Brain microvascular endothelial cell (primary cell): ENCODE measurements at places on chromosomes 6 and 20.

DNA sequence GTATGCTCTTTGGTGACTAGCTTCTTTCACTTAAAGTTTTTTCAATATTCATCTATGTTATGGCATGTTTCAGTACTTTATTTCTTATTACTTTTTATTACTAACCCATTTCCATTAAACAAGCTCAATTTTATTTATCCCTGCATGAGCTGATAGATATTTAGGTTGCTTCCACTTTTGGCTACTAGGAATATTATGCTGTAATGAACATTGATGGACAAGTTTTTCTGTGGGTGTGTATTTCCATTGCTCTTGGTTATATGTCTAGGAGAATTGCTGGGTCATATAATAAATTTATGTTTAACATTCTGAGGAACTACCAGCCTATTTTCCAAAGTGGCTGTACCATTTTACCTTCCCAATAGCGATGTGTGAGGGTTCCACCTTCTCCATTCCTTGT lies 69.9 kb downstream of the ZBTB2 start:
- no peak for DNase-seq

GRCh38 chr20:49174183-49174582 lies 14.0 kb downstream of the STAU1 start:
- no peak for DNase-seq

- DNase-seq: peak; percentile 27
These were observed 361.4 kb upstream of the KCNQ5 start for GRCh38 chr6:72260489-72260888.

DNA sequence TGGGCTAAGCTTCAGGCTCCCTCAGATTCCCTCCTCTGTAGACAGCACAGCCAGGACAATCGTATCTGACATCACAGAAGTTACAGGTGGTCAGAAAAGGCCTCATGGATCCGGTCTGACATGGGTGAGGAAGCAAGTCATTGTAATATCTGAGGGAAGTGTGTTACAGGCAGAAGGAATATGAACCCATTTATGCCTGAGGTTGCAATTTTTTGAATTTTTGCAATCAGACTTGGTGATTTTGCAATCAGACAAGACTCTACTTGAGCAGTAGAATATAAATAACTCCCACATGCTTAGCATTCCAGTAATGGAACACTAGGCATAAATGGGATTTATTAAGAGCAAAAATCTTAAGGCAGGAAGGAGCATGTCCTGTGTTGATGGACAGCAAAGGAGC lies 52.1 kb downstream of the CBLN4 start:
- DNase-seq: no peak

GRCh38 chr6:117515326-117515725 lies 32.9 kb downstream of the DCBLD1 start:
- DNase-seq: no peak

DNA sequence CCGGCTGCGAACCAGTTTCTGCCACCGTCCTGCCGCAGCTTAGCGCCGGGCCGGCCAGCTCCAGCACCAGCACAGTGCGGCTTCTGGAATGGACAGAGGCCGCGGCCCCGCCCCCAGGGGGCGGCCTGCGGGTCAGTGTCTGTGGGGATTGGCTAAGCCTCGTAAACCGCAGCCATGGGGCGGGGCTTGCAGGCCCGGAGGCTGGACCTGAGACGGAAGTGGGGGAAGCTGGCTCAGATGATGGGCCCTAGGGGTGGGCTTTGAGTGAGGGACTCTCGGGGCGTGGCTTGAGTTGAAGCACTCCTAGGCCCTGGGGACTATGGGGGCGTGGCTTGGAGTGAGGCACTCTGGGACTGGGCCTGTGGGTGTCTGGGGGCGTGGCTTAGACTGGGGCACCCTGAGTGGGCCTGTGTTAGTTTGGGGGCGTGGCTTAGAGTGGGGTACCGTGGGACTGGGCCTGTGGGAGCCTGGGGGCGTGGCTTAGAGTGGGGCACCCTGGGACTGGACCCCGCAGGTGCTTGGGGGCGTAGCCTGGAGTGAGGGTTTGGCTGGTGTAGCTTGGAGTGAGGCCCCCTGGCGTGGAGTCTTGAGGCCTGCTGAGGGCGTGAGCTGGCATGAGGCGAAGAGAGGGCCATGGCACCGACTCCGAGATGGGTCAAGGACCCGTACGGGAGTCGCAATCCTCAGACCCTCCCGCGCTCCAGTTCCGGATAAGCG lies 6.6 kb downstream of the L3MBTL1 start:
- DNase-seq: peak; percentile 98

DNA sequence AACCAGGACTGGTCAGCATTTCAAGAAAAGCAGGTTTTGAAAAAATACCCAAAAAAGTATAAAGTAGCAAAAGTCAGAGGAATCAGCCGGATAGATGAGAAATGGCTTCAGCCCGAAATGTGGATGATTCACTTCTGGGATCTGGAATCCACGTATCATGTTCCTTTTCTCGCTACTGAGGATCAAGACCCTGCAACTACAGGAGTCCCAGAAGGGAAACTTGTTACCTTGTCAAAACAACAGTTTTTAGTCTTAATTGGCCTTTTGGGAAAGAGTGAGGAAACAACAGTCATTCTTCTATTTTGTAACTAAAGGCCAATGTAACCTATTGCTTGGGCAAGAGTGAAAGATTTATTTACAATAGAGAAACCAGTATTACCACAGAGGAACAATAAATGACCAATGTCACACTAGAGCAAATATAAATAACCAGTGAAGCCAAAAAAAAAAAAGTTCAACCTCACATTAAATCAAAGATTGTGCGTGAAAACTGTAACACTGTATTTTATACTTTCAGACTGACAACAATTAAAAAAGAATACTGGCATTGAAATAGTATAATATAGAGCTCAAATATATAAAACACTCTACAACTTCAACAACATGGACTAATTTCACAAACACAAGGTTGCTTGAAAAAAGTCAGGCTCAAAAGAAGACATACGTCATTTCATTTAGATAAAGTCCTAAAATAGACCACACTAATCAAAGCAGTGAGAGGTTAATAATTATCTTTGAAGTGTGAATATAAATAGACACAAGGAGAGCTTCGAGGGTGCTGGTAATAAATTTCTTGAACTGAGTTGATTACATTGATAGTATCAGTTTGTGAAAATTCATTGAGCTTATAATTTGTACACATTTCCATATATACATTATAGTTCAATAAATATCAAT lies 116.2 kb downstream of the GFRAL start:
- no peak for DNase-seq

- no peak for DNase-seq
These were observed 4.6 kb upstream of the ZSCAN31 start for GRCh38 chr6:28340310-28341095.

GRCh38 chr20:62739067-62739466 lies 30.4 kb downstream of the NTSR1 start:
- DNase-seq: no peak

GRCh38 chr6:53264337-53264736 lies 84.4 kb downstream of the ELOVL5 start:
- no peak for DNase-seq

DNA sequence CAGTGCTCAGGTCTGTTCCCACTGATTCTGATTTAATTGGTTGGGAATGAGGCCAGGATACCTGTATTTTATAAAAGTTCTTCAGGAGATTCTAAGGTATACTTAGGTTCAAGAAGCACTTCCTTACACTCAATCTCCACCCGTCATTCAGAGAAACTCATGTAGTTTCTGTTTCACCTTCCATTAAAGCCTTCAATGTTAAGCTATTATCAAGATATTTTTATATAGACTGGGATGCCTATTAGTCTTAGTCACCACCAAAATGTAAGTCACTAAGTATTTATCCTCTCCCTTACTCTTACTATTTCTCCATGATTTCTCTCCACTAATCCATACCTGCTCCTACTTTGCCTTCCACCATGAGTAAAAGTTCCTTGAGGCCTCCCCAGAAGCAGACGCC lies 38.1 kb upstream of the GCLC start:
- DNase-seq: no peak

DNA sequence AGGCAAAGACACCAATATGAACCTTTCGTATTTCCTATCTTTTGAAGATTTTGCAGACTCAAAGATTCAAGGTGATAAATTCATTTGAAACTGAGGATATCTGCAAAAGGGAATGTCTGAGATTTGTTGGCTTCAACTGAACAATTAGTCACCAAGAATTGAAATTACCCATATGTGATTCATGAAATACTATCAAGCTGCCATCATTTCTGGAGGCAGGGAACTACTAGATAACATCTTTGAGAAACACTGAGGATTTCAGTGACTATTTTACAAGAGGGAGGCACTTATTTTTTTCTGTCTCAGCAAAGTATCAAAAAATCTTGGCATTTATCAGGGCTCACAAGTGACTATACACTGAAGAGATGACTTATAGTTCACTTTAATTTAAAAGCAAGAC lies 39.8 kb upstream of the MMS22L start:
- DNase-seq: peak; percentile 0

- no peak for DNase-seq
These were observed 109.2 kb downstream of the GJA1 start for GRCh38 chr6:121544691-121545090.

GRCh38 chr6:167392631-167393316 lies 67.9 kb downstream of the TTLL2 start:
- no peak for DNase-seq

DNA sequence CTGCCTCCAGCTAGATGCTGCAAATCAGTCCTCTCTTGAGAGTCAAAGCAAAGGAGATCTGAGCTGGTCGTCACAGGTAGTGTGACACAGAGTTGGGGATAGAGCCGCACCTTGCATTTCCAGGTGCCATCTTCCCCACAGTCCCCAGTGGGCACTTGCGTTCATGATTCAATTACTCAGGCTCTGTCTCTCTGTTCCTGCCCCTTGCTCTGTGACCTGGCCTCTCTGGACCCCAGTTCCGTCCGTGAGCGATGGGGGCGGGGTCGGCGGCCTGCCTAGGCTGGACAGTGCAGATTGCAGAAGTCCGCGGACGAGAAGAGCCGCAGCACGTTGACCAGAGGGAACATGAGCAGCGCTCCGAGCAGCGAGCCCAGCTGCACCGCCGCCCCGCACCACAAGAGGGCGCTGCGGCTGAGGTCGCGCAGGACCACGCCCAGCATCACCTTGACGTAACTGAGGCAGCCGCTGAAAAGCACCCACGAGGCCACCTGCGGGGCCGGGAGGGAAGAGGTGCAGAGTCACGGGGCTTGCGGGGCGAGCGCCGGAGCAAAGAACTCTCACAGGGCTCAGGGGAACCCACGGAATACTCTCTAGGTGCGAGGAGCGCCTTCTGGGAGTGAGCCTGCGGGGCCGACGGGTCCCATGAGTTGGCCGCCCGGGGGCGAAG lies 7.4 kb downstream of the SLC52A3 start:
- DNase-seq: no peak

- DNase-seq: no peak
These were observed 2.0 kb upstream of the SPACA1 start for GRCh38 chr6:88045521-88046136.

GRCh38 chr6:79586548-79586947 lies 44.6 kb upstream of the SH3BGRL2 start:
- peak; percentile 47 for DNase-seq

DNA sequence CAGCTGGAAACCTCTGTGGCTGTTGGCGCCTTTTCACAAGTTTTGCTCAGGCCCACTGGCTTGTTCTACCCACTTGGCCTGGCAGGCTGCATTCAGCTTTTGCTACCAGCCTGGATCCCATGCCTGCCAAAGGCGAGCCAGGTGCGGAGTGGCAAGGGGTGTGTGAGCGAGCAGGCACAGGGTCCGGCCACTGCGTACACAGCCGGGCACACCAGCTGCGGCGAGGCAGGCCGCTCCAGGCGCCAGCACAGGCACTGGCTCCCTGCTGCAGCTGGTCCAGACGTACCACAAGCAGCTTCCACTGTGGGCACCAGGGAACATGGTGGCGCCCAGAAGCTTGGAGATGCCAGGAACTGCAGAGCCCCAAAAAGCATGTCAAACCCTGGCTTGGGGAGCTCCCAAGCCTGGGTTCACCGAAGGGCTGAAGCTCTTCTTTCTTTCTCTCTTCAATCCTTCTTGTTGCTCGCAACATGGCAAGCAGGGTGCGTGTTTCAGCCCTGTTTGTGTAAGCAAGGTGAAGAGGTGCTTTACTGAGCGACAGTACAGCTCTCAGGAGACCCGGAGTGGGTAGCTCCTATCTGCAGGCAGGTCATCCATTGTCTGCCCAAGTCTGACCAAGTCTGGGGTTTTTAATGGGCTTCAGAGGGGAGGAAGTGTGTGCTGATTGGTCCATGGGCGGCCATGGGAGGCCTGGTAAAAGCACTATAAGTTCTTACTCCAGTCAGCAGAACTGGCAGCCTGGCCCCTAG lies 32.6 kb upstream of the GRM4 start:
- no peak for DNase-seq

DNA sequence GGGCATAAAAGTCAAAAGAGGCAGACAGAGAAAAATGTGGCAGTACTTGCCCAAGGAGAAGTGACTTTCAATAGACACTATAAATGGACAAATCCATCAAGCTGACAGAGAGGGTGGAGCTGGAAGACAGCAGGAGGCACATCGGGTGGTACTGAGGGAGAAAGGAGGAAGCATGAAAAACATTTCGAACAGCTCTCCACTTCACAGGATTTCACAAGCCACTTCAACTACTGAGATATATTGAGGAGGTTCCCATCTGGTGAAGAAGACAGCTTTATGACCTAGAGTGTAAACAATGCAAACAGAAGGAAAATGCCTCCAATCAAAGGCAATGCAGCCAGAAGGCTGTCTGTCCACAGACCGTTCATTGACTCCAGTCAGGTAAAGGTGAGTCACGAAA lies 259.4 kb upstream of the ECI2 start:
- no peak for DNase-seq

- no peak for DNase-seq
These were observed 756.0 kb upstream of the NRSN1 start for GRCh38 chr6:23370051-23370450.

DNA sequence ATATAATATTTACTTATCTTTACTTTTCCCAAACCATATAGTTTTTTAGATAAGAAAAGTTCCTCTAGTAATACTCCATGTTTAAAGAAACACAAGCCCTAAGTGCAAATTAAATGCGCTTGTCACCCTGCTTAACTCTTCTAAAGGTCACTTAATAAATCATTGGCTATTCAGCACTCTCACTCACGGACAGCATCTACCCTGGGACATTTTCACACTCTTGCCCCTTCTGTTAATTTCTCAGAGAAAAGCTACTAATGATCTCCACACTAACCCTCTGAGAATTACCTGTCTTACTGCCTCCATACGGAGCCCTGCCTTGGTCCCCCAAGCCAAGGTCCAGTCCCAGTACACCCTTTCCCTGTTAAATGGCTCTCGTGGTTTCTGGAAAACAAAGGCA lies 102.2 kb downstream of the NRN1 start:
- no peak for DNase-seq

- no peak for DNase-seq
These were observed 45.6 kb downstream of the TOX2 start for GRCh38 chr20:43960231-43960630.

DNA sequence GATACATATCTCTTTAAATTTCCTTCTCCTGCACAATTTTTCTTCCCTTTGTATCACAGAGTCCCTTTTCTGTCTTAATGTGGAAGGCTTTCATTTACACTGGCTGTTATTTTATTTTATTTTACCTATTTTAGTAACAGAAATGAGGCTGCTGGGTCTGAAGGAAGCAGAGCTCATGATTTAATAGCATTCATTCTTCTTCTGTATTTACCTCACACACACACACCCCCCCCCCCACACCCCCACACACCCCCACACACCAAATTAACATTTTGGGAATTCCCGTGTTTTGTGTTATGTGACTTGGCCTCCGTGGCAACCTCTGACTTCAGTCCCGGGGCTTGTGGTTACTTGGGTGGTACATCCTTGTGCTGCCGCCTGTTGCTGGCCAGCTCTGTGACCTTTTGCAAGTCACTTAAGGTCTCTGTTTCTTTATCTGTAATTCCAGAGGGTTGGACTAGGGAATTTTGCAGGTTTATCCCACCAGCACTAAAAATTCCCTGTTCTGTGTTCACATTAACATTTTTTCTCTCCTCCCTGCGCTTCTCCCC lies 108.8 kb downstream of the TIAM2 start:
- peak; percentile 51 for DNase-seq

GRCh38 chr6:102911571-102911970 lies 1518.1 kb downstream of the GRIK2 start:
- DNase-seq: no peak
